ENCODE measurements at places on chromosomes 16 and 17.

DNA sequence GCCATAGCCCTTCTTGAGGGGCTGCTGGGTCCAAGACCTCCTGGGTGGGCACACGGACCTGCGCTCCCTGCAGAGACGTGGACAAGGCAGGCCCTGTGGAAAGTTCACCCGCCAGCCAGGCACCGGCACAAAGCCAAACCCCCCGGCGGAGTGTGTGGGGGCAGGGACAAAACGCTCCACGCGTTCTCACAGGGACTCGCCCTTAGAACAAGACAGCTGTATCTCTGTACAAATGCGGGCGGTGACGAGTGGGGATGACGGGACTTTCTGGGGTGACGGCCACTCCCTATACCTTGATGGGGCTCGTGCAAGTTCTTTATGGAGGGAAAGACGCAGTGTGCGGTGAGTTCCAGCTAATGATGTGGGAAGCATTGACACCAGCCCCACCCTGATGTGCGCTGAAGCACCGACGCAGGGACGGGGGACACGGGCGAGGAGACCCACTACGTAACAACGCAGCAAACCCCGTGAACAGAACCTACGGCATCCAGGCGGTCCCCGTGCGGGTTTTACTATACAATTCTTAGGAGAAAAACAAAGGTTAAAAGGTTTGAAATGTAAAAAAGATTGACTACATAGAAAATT lies 49.4 kb downstream of the LMF1 start:
- DNase-seq, result no peak

DNA sequence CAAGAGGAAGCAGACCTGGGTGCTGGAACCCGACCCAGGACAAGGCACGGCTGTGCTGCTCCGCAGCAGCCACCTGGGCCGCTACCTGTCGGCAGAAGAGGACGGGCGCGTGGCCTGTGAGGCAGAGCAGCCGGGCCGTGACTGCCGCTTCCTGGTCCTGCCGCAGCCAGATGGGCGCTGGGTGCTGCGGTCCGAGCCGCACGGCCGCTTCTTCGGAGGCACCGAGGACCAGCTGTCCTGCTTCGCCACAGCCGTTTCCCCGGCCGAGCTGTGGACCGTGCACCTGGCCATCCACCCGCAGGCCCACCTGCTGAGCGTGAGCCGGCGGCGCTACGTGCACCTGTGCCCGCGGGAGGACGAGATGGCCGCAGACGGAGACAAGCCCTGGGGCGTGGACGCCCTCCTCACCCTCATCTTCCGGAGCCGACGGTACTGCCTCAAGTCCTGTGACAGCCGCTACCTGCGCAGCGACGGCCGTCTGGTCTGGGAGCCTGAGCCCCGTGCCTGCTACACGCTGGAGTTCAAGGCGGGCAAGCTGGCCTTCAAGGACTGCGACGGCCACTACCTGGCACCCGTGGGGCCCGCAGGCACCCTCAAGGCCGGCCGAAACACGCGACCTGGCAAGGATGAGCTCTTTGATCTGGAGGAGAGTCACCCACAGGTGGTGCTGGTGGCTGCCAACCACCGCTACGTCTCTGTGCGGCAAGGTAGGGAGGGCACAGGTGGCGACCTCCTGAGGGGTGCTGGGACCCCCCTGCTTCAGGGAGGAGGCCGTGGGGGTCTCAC lies 667 bp downstream of the FSCN2 start:
- DNase-seq, result no peak

GRCh38 chr16:11350921-11351335 lies 5.7 kb downstream of the RMI2 start:
- no peak for DNase-seq

DNA sequence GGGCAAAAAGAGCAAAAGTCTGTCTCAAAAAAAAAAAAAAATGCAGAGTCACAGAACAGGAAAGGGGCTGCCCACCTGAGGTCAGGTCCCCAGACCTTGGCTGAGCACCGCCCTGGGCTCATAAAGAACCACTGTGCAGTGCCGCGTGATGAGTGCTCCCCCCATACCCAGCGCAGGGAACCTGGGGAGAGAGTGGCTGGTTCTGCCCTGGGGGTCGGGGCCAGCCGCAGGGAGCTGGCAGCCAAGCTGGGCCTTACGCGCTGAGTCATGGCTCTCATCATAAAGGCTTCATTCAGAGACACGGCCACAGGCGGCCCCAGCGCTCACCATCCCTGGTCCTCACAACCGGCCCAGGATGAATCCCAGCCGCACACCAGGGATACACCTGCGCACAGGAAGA lies 80.7 kb downstream of the RAB11FIP4 start:
- DNase-seq, result no peak

DNA sequence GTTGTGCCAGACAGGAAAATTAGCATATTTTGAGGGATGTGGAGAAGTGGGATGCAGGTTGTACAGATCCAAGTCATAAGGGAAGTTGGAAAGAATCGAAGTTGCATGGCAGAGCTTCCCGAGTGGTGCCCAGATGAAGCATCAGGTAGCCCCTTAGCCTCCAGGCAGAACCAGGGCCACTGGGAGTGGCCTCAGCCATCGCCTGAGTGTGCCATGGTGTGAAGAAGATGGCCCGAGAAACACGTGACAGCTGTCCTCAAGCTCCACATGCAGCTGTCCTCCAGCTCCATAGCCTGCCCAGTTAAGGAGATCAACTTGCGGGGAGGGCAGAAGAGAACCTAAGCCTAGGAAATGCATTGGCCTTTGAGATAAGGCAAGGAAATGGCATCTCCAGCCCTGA lies 33.5 kb downstream of the TMC6 start:
- DNase-seq, result no peak

DNA sequence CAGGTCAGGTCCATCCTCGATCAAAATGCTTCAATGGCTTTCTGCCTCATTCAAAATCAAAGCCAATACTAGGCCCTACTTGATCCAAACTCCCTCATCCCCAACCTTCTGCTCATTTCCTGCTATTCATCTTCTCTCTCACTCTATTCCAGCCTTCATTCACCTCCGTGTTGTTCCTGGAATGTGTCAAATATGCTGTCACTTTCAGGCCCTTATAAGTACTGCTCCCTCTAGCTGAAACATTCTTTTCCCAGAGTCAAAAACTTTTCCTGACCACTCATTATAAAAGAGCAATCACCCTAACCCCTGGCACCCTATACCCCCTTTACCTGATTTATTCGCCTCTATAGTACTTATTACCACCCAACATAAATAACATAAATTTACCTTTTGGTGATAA lies 303.7 kb upstream of the PMFBP1 start:
- no peak for DNase-seq

DNA sequence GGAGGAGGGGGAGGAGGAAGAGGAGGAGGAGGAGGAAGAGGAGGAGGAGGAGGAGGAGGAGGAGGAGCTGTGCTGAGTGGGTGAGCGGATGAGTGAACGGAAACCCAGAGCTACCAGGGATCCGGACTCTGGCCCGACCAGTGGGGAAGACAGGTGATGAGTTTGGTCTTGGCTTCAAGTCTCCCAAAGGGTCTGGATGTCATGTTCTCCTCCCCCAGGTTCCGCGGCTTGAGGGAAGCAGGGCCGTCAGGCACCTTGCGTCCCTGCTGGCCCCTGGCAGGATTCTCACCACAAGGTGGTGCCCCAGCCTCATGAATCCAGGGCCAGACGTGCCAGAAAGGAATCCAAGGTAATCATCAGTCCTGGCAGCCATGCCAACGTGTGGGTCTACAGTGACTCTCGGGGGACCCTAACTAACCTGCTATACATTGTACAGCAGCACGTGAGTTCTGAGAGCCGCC lies 13.5 kb upstream of the ABAT start:
- DNase-seq, result peak; percentile 58

- no peak for DNase-seq
Observed at GRCh38 chr17:79791735-79792161, 5.1 kb downstream of the CBX8 start.

DNA sequence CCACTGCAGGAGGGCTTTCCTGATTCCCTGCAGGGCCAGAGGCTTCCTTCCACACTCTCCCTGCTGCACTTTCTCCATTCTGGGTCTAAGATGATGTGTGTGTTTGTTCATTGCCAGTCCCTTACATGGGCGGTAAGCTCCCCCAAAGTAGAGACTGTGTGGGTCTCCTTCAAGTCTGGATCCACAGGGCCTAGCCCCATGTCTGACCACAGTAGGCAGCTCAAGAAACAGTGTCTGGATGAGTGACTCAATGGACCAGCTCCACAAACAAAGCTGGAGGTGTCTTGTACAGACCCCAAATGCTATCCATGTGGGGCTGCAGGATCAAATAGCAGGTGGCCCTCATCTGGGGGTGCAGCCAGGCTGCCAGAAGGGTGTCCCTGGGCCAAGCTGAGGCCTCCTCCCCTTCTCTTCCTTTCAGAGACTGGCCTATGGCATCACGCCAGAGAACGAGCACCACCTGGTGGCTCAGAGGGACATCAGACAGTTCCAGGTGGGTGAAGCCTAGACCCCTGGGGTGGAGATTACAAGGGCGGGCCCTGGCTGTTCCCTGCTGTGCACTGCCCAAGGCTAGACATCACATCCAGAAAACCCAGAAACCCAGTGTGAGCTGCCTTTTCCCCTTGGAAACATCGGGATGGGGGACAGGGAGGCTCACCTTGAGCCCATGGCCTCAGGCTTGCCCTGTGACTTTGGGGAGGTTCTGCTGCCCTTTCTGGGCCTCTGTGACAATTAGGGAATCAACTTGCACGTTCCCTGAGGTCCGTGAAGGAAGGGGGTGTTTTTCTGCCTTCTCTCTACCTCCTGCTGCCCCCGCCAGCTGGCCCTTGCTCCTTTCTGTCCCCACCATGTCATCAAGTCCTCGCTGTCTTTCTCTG lies 45.9 kb downstream of the SLC6A2 start:
- DNase-seq, result peak; percentile 68

DNA sequence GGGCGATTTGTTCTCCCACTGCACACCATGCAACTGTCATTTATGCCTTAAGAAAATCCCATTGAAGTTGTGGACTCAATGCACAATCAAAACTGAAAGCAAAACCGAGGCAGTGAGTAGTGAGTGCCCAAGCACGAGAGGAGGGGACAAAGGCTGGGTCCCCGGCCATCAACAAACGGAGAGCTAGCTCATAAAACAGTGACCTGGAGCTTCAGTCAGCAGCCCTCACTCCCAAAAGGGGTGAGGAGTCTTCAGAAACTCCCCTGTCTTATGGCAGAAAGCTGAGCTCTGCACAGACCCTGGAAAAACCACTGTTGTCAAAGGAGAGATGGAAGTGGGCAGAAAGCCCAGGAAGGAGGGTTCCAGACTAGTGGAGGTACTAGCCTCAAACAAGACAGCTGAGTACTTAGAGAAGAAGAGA lies 96.9 kb downstream of the ADCY9 start:
- peak; percentile 58 for DNase-seq

DNA sequence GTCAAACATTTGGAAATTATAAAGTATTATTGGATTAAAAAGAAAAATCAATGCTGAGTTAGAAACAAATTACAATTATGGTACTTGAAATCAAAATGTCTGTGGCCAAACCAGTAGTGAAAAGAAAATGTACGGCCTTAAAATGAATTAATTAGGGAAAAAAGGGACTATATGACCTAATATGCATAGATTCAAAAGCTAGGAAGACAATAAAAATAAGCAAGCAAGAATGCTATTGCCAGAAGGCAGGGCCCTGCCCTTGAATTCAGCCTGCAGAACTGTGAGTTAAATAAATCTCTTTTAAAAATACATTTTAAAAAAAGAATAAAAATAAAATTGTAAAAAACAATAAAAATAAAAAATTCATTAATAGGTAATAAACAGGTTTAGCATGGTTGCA lies 88.7 kb downstream of the TRIM37 start:
- no peak for DNase-seq

GRCh38 chr17:76903631-76904030 lies 35.4 kb downstream of the MGAT5B start:
- DNase-seq, result no peak

DNA sequence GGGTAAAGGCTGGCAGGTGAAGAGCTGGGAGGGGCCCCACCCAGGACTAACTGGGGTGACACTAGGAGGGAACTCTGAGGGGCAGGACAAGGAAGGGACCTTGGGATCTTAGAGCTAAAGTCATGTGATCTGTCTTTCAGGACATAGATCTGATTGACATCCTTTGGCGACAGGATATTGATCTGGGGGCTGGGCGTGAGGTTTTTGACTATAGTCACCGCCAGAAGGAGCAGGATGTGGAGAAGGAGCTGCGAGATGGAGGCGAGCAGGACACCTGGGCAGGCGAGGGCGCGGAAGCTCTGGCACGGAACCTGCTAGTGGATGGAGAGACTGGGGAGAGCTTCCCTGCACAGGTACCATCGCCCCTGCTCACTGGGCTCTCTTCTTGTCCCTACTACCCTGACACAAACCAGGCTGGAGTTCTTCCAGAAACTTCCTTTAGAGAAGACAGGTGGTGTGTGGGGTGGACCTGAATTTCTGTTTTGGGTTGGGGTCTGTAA lies 8.1 kb downstream of the NFE2L1 start:
- DNase-seq, result no peak

- DNase-seq, result peak; percentile 76
Observed at GRCh38 chr16:48353565-48354163, 31.5 kb downstream of the SIAH1 start.

DNA sequence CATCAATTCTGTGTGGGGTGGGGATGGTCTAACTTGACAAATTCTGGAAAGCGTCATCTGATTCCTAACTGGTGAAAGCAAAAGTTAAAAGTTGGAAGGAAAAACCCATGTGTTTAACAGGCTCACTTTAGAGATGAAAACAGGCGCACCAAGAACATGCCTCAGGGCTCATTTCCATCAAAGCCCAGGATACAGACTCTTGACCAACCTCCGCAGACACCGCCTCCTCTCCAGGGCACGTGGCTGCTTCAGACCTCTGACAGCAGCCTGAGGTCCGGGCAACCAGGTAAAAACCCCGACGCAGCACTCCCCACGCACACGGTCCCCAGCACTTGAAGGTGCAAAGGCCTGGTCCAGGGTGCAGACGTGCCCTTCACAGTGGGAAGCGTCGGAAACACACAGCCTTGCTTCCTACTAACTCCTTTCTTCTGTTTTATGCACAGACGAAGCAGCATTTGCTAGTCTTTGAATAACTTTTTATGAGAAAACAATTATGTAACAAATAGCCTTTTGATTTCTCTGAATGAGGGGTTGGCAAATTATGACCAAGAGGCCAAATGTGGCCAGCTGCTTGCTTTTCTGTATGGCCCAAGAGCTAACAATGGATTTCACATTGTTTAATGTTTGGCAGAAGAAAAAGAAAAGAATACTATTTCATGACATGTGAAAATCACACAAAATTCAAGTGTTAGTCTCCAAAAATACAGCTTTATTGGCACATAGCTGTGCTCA lies 44.2 kb upstream of the TRAP1 start:
- no peak for DNase-seq

DNA sequence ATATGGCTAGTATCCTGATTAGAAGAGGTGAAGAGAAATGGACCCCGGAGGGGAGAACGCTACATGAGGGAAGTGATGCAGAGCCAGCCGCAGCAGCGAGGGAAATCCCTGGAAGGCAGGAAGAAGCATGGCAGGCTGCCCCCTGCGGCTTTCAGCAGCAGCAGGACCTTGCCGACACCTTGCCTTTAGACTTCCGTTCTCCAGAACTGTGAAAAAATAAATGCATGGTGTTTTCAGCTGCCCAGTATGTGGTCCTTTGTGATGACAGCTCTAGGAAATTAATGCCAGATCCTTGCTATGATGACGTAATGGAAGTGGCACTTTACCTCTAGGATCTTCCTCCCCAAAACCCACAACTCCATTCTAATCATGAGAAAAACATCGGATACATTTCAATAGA lies 9.7 kb upstream of the ZFP1 start:
- no peak for DNase-seq
